Immature natural killer cell (primary cell): ENCODE measurements at places on chromosomes 3 and 15. TPM values are rescaled to one million over a fixed set of nuclear protein-coding genes. Genes with fewer than 3 reads are reported as not detected.
A peak's percentile ranks its signal among the peaks of the same experiment; 100 is the strongest.

ABI3BP gene
- polyA plus RNA-seq = not detected

GRCh38 chr3:50602595-50603191 is 8.9 kb downstream of the CISH start:
- H3K27ac ChIP-seq = peak overlapping the region; percentile 96
- H3K36me3 ChIP-seq = peaks cover 26% of the 10 kb centered on the region
- no peak for DNase-seq
- peaks cover 4% of the 10 kb centered on the region for H3K27me3 ChIP-seq
- peaks cover 88% of the 10 kb centered on the region for H3K4me1 ChIP-seq
- peak overlapping the region; percentile 77 for H3K4me3 ChIP-seq

- H3K27me3 ChIP-seq = peaks cover 2% of the 10 kb centered on the region
- DNase-seq = no peak
- no peaks in the 10 kb centered on the region for H3K36me3 ChIP-seq
- H3K4me3 ChIP-seq = no peak overlapping the region
These were observed 283.5 kb upstream of the ROPN1 start for GRCh38 chr3:124275412-124275811.

DNA sequence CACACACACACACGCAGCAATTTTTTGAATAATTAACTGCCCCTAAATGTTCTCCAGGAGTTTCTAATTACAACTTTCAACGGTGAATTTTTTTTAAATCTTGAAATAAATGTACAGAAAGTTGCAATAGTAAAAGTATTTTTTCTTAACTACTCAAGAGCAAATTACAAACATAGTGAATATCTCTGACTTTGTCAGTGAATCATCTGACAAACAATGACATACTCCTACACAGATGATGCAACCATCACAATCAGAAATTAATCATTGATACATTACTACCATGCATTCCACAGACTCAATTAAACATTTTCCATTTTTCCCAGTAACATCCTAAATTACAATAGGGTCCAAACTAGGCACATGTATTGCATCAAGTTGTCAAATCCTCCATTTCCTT is 597.3 kb downstream of the NAALADL2 start:
- no peaks in the 10 kb centered on the region for H3K36me3 ChIP-seq
- no peaks in the 10 kb centered on the region for H3K4me1 ChIP-seq
- no peak for DNase-seq
- H3K4me3 ChIP-seq = no peak overlapping the region

GRCh38 chr3:144482876-144483275 is 511.3 kb downstream of the DIPK2A start:
- H3K4me1 ChIP-seq = no peaks in the 10 kb centered on the region
- no peak overlapping the region for H3K4me3 ChIP-seq
- H3K27ac ChIP-seq = no peak overlapping the region
- no peaks in the 10 kb centered on the region for H3K36me3 ChIP-seq
- DNase-seq = no peak

GRCh38 chr3:9757427-9757826 is 7.7 kb downstream of the OGG1 start:
- no peak overlapping the region for H3K27ac ChIP-seq
- H3K36me3 ChIP-seq = peaks cover 23% of the 10 kb centered on the region
- no peak overlapping the region for H3K4me3 ChIP-seq
- H3K27me3 ChIP-seq = no peaks in the 10 kb centered on the region

DNA sequence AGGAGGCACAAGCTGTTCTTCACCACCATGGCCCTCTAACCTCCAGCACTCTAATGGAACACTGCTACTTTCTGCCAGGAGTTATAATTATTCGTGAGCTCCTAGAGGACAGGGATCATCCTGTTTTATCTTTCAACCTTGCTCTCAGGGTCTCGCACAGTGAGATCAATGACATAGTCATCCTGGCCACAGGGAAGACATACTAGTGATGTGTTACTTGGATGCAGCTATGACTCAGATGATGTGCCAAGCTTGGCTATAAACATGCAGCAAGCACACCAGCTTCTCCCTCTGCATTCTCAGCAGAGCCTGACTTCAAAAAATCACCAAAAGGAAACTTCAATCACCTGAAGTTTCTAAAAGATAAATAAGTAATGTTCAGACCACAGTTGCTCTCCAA is 203.8 kb upstream of the HES1 start:
- no peak overlapping the region for H3K4me3 ChIP-seq
- H3K27me3 ChIP-seq = peaks cover 7% of the 10 kb centered on the region
- no peak for DNase-seq
- no peaks in the 10 kb centered on the region for H3K4me1 ChIP-seq
- no peaks in the 10 kb centered on the region for H3K36me3 ChIP-seq

DNA sequence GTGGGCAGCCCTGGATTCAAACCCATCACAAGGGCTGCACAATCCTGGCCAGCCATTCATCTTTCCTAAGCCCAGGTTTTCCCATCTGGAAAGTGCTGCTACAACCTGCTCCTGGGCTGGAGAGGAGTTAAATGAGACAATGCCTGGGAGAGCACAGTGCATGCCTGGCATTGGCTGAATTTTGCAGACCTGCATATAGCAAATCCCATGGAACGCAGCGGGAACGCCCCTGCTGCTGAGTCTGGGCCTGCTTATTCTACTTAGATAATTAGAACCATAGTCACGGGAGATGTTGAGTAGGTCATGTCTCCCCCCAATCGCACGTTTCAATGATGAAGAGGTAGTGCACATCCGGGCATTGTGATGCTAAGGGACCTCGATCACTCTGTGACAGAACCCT is 46.6 kb downstream of the ABTB1 start:
- H3K4me1 ChIP-seq = no peaks in the 10 kb centered on the region
- no peaks in the 10 kb centered on the region for H3K27me3 ChIP-seq
- no peak overlapping the region for H3K4me3 ChIP-seq
- no peaks in the 10 kb centered on the region for H3K36me3 ChIP-seq
- DNase-seq = no peak

DNA sequence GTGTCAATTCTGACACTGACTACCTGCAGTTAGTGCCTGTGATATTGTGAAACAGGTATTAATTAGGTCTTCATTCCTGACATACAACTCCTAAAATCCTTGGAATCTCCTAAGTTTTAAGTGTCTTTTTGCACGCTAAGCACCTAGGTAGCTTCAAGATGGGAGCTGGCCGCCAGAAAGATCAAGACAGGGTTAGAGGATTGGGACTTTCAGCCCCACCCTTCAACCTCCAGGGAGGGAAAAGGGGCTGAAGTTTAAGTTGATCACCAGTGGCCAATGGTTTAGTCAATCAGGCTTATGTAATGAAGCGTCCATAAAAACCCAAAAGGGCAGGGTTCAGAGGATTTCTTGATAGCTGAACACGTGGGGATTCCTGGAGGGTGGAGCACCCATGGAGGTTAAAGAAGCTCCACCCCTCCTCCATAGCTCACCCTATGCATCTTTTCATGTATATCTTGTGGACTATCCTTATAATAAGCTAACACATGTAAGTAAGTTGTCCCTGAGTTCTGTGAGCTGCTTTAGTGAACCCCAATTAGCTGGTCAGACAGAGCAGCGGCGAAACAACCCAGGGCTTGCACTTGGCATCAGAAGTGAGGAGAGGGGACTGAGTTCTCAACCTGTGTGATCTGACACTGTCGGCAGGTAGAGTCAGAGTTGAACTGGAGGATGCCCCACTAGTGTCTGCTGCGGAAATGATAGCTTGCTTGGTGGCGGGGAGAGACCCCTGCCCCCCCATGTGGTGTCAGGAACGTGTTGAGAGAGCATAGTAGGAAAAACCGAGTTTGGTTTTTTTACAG is 12.8 kb upstream of the SRP14 start:
- H3K4me1 ChIP-seq = peaks cover 50% of the 10 kb centered on the region
- H3K27me3 ChIP-seq = peaks cover 6% of the 10 kb centered on the region
- H3K36me3 ChIP-seq = no peaks in the 10 kb centered on the region
- peak overlapping the region; percentile 2 for H3K27ac ChIP-seq
- no peak for DNase-seq
- no peak overlapping the region for H3K4me3 ChIP-seq
